T-helper 9 cell (primary cell): ENCODE measurements at places on chromosomes 6 and 20.

- DNase-seq, result no peak
Observed at GRCh38 chr6:75368864-75369402, 84.3 kb upstream of the TMEM30A start.

- no peak for DNase-seq
Observed at GRCh38 chr6:42402184-42402583, 49.5 kb downstream of the TRERF1 start.

DNA sequence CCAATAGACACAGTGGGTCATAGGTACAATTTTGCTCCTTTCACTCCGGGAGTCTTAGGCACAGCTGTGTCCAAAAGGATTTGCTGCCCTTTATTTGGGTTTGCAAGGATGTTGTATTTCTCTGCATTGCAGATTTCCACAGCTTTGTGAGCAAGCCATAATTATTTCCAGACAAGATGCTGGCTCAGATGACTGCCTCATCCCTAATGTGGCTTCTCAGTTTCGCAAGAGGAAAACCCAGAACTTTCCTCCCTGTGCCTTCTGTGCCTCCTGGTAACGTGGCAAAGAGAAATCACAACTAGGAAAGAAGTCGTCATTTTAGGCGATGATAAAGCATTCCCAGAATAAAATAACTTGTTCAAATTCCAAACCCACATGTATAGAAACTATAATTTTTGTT, 33.7 kb downstream of the FAM50B start:
- no peak for DNase-seq

DNA sequence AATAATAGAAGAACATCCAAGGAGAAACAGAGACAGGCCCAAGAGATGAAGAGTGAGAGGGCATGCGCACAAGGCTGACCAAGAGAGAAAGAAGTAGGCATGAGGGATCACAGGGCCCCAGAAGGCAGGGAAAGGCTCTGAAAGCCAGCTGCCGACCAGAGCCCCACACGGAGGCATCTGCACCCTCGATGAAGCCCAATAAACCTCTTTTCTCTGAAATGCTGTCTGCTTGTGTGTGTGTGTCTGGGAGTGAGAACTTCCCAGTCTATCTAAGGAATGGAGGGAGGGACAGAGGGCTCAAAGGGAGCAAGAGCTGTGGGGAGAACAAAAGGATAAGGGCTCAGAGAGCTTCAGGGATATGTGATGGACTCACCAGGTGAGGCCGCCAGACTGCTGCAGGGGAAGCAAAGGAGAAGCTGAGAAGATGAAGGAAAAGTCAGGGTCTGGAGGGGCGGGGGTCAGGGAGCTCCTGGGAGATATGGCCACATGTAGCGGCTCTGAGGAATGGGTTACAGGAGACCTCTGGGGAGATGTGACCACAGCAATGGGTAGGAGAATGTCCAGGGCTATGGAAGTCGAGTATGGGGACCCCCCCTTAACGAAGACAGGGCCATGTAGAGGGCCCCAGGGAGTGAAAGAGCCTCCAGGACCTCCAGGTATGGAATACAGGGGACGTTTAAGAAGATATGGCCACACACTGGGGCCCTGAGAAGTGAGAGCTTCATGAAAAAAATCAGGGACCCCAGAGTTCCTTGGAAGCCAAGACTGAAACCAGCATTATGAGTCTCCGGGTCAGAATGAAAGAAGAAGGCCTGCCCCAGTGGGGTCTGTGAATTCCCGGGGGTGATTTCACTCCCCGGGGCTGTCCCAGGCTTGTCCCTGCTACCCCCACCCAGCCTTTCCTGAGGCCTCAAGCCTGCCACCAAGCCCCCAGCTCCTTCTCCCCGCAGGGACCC, 981 bp upstream of the TNF start:
- DNase-seq, result no peak
